M059J (cell line): ENCODE measurements at places on chromosomes 1 and 21. TPM values are rescaled to one million over a fixed set of nuclear protein-coding genes. Genes with fewer than 3 reads are reported as not detected.

The NEGR1 gene
- 1.1 and 1.3 TPM in 2 replicates for total RNA-seq

The DISP1 gene
- total RNA-seq = 6.0 and 8.1 TPM in 2 replicates

The HFM1 gene
- total RNA-seq = 0.10 TPM in 1 of 2 replicates, not detected in the other

The MDM4 gene
- total RNA-seq = 2.7 and 6.9 TPM in 2 replicates

The CHIA gene
- total RNA-seq = not detected in 2 replicates

The KRTAP7-1 gene
- not detected in 2 replicates for total RNA-seq

The C1orf115 gene
- 0.02 and 0.54 TPM in 2 replicates for total RNA-seq

The NPR1 gene
- not detected in 2 replicates for total RNA-seq

The AMY2A gene
- not detected in 2 replicates for total RNA-seq

The TRPM2 gene
- total RNA-seq = 0.99 and 1.3 TPM in 2 replicates

The TMEM52 gene
- total RNA-seq = not detected in 2 replicates

The CYP4Z1 gene
- total RNA-seq = not detected in 2 replicates

The AK2 gene
- total RNA-seq = 255 and 332 TPM in 2 replicates

The PALMD gene
- 10.2 and 11.7 TPM in 2 replicates for total RNA-seq

The GPR25 gene
- total RNA-seq = not detected in 2 replicates

The FAM43B gene
- total RNA-seq = 3.5 and 5.0 TPM in 2 replicates

The PCBP3 gene
- 0.10 TPM in 1 of 2 replicates, not detected in the other for total RNA-seq

The CFAP45 gene
- total RNA-seq = 0.20 and 1.0 TPM in 2 replicates

The FCGR1A gene
- total RNA-seq = not detected in 2 replicates

The AK4 gene
- 36.2 and 49.0 TPM in 2 replicates for total RNA-seq

The SPRR3 gene
- not detected in 2 replicates for total RNA-seq

The RPL22 gene
- 135 and 162 TPM in 2 replicates for total RNA-seq
